ENCODE measurements at places on chromosomes 7 and 10.

- no peak for DNase-seq
These were observed 107.4 kb upstream of the KLF14 start for GRCh38 chr7:130841416-130841815.

- peak; percentile 46 for DNase-seq
These were observed at the start of gene GRM8 for GRCh38 chr7:127252778-127253280. GRM8 (minus strand) TSS chr7:127252941.

- DNase-seq, result no peak
These were observed 25.9 kb downstream of the HABP2 start for GRCh38 chr10:113578773-113579172.

- DNase-seq, result peak; percentile 66
These were observed 39.5 kb downstream of the RSU1 start for GRCh38 chr10:16777473-16778370.

DNA sequence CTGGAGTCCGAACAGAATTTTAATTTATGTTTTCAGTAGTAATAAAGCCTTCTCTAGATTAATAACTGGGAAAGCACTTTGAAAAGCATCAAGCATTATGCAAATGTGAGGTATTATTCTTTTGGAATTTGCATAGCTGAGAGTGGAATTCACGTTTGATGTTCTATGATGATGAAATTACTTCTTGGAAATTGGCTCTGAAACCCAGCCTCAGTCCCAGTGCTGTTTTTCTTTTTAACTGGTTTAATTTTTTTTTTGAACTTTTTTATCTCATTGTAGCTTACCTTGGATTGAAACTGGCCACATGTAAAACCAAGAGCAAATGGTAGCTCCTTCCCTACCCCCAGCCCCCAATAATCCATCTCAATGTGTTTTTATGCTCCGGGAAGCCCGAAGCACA, 1.2 kb downstream of the TBXAS1 start:
- no peak for DNase-seq

DNA sequence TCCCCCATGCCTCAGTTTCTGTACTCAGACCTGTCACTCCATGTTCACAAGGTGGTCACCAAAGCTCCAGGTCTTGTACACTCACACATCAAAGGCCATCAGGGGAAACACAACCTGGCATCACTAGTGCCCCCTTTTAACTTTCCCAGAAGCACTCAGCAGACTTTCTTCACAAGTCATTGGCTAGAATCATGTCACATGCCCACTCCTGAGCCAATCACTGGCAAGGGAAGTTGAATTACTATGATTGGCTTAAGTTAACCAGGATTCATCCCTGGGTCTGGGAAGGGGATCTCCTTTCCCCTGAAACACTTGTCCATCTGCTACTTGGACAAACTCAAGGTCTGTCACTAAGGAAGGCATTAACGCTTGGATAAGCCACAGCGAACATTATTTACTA, 193.8 kb upstream of the PLXNA4 start:
- no peak for DNase-seq

GRCh38 chr7:154937837-154938236, 65.1 kb downstream of the PAXIP1 start:
- DNase-seq, result no peak

DNA sequence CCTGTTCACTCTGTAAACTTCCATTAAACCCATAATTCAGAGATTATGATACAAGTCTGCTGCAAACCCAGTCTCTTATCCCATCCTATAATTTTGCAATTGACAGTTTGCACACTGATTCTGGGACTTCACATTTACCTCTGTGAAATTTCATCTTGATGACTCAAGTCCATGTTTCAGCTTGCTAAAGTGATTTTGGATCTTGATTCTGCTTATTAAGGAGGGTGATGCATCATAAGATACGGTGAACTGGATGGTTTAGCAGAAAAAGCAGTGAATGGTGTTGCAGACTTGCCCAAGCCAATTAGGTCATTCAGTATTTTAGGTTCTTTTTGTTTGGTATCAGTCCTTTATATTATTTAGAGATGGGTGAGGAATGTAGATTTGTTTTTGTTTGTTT, 125.5 kb upstream of the PODXL start:
- DNase-seq, result no peak

- no peak for DNase-seq
These were observed 7.5 kb downstream of the CPA1 start for GRCh38 chr7:130387628-130388403.

GRCh38 chr10:76558586-76558985, 1079.0 kb downstream of the KCNMA1 start:
- peak; percentile 4 for DNase-seq

GRCh38 chr7:23598296-23598695, 1.1 kb downstream of the CCDC126 start:
- DNase-seq, result no peak

GRCh38 chr7:47669901-47670384, 88.0 kb upstream of the TNS3 start:
- no peak for DNase-seq

DNA sequence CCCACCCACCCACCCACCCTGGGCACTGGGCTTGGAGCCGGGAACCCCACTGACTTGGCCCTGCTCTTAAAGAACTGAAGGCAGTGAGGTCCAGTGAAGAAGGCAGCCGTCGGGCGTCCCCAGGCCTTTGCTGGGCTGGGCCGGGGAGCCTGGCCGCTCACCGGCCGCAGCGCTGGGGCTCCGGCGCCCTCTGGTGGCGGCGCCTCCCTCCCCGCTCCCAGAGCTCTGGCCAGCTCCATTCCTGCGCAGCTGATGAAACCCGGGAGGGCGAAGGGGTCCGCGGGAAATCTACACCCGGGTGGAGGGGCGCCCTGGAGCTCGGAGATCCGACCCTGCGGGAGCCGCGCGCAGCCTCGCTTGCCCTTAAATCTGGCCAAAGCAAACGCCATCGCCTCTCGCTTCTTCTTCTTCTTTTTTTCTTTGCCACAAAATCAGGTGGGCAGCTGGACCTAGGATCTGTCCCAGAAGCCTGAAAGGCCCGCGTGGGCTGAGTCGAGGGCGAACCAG, 1.7 kb upstream of the CXCL12 start:
- no peak for DNase-seq

DNA sequence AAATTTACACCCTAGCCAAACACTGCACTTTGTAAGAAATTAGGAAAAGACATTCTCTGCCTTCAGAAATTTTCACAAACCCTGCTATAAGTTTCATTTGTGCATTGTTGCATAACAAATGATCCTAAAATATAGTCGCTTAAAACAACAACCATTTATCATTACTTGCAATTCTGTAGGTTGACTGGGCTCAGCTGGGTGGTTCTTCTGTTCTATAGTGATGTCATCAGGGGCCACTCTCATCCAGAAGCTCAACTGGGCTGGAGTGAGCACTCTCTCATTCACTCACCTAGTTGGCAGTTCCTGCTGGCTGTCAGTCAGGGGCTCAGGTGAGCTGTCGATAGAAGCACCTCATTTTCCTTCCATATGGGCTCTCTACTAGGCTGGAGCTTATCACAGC, 20.7 kb upstream of the FGFR2 start:
- DNase-seq, result no peak
